RPMI7951 (cell line): ENCODE measurements at places on chromosomes 6 and 20.

- DNase-seq: no peak
Observed at GRCh38 chr20:36468149-36469000, 72.9 kb upstream of the MYL9 start.

GRCh38 chr6:52634211-52634610 is 36.7 kb upstream of the TMEM14A start:
- DNase-seq: no peak

- peak; percentile 97 for DNase-seq
Observed at GRCh38 chr20:31835977-31836852, 9.2 kb downstream of the FOXS1 start.

DNA sequence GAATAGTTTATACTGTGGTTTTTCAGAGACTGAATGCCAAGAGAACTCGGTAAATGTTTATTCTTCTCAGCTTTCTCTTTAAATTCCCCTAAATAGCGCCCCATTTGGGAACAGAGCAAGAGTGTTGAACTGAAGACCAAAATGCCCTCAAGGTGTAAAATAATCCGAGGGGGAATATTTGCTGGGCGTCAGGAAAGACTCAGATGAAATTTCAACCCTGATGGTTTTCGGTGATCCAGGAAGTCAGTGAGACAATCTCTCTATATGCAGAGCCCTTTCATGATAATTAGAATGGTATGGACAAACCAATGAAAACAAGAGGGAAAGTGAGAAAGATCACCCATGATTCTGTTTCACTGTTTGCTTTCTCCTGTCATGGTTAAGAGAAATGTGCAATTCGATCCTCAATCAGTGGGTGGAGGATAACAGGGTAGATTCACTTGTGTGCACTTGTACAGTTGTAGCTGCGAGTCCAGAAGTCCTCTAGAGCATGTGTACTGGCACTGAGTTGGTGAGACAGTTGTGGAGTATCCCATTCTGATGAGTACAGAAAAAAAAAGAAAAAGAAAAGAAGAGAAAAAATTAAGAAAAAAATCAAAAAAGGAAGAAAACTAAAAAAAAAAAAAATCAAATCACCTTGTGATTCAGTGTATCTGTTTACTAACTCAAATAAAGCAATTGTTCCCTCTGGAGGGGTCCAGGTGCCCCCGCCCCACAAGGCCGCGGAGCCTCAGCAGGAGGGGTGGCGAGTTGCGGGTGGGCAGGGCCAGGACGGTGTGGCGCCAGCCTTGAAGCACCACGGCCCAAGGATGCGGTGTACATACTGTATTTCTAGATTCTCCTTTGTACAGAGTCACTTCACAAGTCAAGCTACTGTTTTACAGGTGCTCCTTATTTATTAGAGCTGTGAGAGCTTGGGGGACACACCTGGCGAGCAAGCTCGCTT is 164.9 kb downstream of the SCML4 start:
- DNase-seq: peak; percentile 91

DNA sequence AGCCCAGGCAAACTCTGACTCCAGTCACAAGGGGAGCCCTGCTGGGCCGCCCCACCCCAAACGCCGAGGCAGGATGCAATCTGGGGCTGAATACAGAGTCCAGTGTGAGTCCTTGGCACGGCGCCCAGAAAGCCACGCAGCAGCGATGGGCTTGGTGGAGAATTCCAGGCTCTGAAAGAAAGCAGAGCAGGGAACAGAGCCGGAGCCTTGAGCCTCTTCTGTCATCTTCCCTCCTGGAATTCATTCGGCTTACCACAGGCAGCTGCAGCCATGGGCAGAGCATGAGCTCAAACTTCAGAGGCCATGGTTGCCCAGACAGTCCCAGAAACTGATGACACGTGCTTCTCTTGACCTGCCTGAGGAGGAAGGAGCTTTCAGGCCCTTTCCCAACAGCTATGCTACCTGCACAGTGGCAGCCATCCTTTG is 441.1 kb upstream of the JARID2 start:
- DNase-seq: peak; percentile 94
